ENCODE measurements at places on chromosomes 12 and 14. TPM values are rescaled to one million over a fixed set of nuclear protein-coding genes. Genes with fewer than 3 reads are reported as not detected.

DNA sequence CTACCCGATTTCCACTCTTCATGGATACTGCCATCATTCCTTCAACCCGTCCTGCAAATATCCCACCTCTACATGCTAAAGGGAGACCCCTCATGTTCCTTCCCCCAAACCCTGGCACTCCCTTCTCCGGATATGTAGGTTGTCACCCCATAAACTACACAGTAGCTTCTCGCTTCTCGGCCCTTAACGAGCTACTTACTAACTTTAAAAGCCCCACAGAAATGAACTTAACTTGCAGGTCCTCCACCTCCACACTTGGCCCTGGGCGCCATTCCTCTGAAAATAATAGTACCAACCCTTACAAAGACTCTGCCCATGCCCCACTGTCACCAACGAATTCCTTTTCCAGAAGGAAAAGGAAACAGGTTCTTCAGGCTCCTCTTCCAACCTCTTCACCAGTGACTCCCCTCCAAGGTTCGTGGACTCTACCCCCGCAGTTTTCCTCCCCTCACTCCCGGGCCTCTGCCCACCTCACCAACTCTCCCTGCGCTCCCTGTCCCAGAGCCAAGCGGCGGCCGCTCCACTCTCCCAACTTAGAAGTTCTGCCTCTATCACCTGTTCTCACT lies 1.2 kb downstream of the SPPL3 start:
- DNase-seq: no peak

GRCh38 chr12:103431387-103431786 lies 64.4 kb downstream of the C12orf42 start:
- DNase-seq: no peak

- DNase-seq: no peak
These were observed 32.2 kb downstream of the TESC start for GRCh38 chr12:117067016-117067415.

The TSPAN19 gene
- 2.9 TPM for total RNA-seq

The MYO1A gene
- 0.64 TPM for total RNA-seq

All from glutamatergic neuron (in vitro differentiated cells).